ENCODE measurements at places on chromosomes 1 and 21.

- DNase-seq: no peak
Measured at GRCh38 chr1:98267423-98267822, 346.6 kb upstream of the DPYD start.

GRCh38 chr1:230753586-230754251, 6.5 kb downstream of the CAPN9 start:
- DNase-seq: peak; percentile 39

DNA sequence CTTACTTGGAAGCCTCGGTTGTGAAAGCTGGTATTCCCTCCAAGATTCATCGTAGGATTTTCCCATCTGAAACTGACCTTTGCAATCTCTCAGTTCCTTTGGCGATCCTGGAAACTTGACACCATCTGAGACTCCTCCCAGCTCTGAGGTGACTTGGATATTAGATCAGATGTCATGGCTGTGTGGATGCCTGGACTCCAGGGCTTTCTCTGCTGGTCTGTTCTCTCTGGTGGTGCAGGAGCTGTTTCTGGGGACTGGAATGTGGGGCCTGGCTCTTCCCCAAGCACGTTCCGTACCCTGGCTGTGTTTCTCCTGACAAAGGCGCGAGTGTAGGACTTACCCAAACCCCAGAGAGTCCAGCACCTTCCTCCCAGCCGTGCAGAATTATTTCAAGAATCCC, 252.2 kb downstream of the RPS6KC1 start:
- DNase-seq: no peak

DNA sequence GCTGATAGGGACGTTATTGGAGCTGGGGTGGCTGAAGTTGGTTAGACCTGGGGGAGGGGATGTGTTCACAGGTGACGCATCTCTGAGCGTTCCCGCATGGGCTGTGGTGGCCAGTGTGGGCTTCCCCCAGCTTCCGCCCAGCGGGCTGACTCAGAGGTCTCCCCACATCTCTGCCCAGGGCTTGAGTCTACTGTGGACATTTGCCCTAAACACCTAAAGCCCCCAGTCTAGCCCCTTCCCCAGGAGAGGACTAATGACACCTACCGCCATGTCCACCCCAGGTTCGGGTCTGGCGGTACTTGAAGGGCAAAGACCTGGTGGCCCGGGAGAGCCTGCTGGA, 2.0 kb downstream of the AGRN start:
- no peak for DNase-seq

DNA sequence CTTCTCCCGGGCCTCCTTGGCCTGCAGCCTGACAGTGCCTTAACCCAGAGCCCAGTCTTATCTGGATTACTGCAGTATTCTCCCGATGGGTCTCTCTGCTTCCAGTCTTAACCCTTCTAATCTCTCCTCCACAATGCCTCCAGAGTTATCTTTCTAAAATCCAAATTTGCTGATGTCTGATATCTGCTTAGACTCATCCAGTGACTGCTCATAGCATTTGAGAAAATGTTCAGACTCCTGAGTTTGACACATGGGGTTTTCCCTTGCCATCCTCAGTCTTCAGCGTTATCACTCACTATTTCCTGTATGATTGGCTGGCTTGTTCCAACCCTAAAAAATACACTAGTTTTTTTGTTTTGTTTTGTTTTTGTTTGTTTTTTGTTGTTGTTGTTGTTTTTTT, 102.0 kb downstream of the FMN2 start:
- DNase-seq: no peak

- DNase-seq: no peak
Measured at GRCh38 chr1:202752774-202753173, 42.5 kb upstream of the SYT2 start.

DNA sequence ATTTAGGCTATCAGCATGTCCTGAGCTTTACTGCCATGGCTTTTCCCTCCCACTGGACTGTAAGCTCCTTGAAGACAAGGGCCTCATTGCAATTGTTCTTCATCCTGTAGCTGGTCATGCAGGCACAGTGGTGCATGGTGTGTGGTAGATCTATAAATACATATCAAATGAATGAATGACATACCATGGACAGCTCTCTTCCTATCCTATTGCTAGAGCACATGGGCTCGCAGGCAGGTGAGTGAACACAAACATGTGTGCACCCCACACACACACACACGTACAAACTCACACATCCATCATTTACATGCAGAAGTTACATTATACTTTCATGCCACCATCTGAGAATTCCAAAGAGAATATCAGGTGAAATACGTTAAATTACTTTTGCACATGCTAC, 172.9 kb upstream of the RUNX1 start:
- no peak for DNase-seq

- DNase-seq: no peak
Measured at GRCh38 chr1:241825581-241825980, 22.4 kb upstream of the EXO1 start.

DNA sequence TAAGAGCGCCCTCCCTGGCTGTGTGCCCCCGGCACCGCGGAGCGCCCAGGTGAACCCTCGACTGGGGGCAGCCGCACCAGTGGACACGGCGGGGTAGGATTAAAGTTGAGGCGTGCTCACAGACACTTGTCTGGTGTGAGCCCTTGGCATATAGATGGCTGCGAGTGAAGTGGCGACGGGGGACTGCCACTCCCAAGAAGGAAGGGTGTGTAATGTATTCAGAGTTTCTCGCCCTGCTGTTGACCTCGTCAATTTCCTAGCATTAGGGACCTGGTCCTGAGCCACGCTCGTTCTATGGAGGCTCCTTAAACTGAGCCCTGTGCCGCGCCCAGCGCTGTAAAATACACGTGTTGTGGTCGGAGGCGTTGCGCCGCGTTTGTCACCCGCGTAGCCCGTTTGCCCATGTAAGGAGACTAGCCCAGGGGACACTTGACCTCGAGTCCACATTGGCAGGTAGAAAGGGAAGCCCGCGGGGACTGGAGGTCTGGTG, 554 bp downstream of the EVA1C start:
- DNase-seq: no peak

GRCh38 chr1:211630236-211631081, 45.0 kb downstream of the NEK2 start:
- no peak for DNase-seq

GRCh38 chr1:36206323-36206858, 17.9 kb upstream of the THRAP3 start:
- DNase-seq: no peak

Measured in GM12892 (cell line).